Activated T-helper 9 cell treated with anti-CD3 and anti-CD28 coated beads, Interleukin-2, amount 50 U/mL, for 16 hours (primary cell): ENCODE measurements at places on chromosomes 4 and X.

- no peak for DNase-seq
Measured at GRCh38 chrX:122094611-122095010, 1047.2 kb downstream of the GLUD2 start.

DNA sequence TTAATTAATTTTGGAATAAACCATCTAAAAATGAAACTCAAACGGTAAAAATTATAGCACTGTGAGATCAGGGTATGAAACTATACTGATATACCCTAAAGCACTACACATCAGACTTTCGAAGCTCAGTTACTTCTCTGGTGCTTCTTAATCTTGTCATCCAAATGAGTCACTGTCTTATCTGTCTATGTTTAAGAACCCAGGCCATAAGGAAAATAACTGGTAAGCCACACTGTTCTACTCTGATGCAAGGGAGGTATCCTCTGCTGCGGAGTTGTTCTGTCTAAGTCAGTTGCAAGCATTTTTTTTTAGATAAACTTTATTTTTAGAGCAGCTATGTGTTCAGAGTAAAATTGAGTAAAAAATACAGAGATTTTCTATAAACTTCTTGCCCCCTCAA is 830.8 kb upstream of the POU3F4 start:
- DNase-seq, result no peak

GRCh38 chrX:115356369-115356768 is 66.9 kb downstream of the LUZP4 start:
- no peak for DNase-seq

DNA sequence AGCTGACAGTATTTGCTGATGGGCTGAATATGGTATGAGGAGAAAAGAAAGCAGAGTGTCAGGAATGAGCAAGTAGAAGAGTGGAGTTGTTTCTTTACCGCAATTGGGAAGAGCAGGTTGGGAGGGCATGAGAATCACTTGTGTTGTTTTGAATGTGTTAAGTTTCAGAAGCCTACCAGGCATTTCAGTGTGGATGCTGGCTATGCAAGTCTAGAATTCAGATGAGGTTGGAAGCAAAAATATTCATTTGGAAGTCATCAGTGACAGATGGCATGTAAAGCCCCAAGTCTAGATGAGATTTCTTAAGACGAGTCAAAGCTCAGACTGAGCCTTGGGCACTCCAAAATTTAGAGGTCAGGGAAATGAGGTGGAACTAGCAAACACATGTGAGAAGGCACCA is 156.4 kb downstream of the TSPAN5 start:
- no peak for DNase-seq

- no peak for DNase-seq
Measured at GRCh38 chr4:175910700-175911099, 98.6 kb upstream of the GPM6A start.

GRCh38 chr4:127856813-127857447 is 23.8 kb upstream of the PLK4 start:
- DNase-seq, result no peak

DNA sequence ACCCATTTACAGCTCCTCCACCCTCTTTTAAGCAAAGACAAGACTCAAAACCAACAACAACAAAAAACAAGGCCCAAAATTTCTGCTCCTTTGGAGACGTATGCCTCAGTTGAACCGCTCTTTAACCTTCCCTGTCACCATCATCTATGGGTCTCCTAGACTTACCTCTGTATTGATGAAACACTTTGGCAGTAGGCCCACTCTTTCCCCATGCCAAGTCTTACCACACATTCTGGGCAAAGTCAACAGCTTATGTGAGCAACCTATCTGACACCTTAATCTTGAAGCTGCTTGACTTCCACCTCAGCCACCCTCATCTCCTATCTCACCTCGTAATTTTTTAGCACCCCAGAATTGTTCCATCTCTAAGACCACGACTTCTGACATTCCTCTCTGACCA is 99.7 kb upstream of the CXorf66 start:
- DNase-seq, result no peak

GRCh38 chrX:131802836-131803626 is 220.1 kb upstream of the STK26 start:
- peak; percentile 53 for DNase-seq

- DNase-seq, result no peak
Measured at GRCh38 chr4:6125103-6125651, 75.2 kb downstream of the JAKMIP1 start.

DNA sequence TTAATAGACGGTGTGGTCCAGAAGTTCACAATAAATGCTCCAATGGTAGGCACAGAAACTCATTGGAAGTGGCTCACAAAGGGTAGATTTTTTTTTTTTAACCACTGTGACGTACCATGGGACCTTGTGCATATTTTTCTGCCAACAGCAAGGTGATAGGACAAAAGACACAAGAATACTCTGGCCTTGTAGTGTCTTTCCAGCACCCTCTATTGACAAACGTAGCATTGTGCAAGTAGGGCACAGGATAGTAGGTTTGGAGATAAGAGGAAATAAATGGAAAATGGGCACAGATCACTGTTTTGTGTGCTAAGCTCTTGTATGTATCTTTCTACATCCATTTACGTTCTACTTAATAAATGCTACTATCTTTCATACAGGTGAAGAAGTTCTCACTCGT is 2054.9 kb downstream of the PCDH7 start:
- no peak for DNase-seq

- DNase-seq, result no peak
Measured at GRCh38 chr4:73710094-73710493, 30.3 kb upstream of the CXCL8 start.

GRCh38 chr4:151641167-151641566 is 119.6 kb downstream of the GATB start:
- no peak for DNase-seq

GRCh38 chrX:103756736-103757135 is 19.9 kb upstream of the PLP1 start:
- no peak for DNase-seq

DNA sequence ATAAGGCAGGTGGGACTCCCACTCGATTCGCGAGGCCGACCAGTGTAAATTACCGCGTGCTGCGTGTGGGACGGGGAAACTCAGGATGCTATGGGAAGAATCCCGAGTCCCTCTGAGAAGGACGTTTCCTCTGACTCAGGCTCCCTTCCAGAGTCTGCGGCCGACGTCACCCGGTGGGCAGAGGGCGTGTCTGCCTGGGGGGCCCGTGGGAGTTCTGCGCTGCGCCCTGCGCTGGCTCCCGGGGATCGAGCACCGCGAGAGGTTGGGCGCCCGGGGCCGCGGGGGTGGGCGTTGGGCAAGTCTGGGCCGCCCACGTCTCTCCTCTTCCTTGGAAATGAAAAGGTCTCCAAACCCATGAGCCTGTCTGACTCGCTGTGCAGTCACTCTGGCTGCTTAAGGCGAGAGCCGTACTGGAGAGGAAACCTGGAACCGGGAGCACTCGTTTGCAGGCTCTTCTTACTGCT is 568 bp downstream of the NIPAL1 start:
- peak; percentile 47 for DNase-seq

GRCh38 chr4:138981930-138982390 is 33.6 kb upstream of the NOCT start:
- DNase-seq, result no peak

DNA sequence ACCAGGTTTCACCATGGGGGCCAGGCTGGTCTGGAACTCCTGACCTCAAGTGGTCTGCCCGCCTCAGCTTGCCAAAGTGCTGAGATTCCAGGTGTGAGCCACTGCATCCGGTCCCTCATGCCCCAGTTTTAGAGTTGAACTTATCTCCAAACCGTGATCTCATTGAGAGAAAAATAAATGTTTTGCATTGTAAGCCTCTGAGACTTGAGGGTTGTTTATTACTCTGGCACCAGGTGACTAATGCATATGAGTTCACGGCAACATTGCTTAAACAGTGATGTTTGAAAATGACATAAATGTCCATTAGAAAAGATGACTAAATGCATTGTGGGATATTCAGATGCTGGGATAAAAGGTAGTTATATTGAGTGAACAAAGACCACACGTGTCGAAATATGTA is 22.9 kb upstream of the FAT1 start:
- no peak for DNase-seq

DNA sequence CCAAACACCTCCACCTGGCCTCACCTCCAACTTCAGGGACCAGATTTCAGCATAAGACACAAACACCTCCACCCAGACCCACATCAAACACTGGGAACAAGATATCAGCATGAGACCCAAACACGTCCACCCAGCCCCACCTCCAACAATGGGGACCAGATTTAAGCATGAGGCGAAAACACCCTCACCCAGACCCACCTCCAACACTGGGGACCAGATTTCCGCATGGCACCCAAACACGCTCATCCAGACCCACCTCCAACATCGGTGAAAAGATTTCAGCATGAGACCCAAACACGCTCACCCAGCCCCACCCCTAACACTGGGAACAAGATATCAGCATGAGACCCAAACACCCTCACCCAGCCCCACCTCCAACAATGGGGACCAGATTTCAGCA is 210.0 kb downstream of the ASMT start:
- DNase-seq, result no peak

DNA sequence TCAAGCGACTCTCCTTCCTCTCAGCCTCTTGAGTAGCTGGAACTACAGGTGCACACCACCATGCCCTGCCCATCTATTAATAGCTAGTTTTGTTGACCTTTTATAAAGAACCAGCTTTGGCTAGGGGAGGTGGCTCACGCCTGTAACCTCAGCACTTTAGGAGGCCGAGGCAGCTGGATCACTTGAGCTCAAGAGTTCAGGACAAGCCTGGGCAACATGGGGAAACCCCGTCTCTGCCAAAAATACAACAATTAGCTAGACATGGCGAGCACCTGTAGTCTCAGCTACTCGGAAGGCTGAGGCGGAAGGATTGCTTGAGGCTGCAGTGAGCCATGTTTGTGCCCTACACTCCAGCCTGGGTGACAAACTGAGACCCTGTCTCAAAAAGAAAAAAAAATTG is 2.7 kb downstream of the TKTL1 start:
- DNase-seq, result no peak

GRCh38 chr4:140720387-140721304 is 35.5 kb downstream of the TBC1D9 start:
- no peak for DNase-seq

GRCh38 chrX:132333351-132333750 is 114.1 kb upstream of the RAP2C start:
- DNase-seq, result no peak

DNA sequence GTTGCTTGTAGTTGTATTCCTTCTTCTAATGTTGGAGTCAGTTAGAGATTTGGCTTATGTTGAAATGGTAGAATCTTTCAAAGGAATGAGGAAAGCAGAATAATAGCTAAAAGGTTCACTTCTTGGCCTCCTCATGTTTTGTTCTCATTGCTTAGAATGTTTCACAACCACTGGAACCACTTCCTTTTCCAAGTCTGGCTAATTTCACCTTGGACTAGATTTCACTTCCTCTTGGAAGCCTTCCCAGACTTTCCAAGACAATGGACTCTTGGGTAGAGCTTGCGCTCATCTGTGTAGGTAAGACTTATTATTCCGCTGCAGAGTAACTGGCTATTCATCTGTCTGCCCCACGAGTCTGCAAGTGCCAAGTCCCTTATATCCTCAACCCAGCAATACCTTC is 8.3 kb downstream of the SPATA18 start:
- DNase-seq, result no peak

DNA sequence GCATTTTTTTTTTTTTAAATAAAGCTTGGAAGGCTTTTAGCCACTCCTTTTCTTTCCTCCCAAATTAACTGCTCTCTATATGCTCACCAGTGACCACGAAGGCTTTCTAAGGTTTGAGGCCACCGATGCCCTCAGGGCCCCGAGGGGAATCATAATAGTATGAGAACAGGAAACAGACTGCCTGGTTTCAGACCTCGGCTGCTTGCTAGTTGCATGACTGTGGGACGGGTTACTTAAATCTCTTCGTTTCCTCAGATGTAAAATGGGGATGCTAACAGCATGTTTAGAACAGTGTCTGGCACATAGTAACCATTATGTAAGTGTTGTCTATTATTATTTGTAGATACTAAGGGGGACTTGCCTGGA is 3.6 kb downstream of the LINC00632 start:
- no peak for DNase-seq

DNA sequence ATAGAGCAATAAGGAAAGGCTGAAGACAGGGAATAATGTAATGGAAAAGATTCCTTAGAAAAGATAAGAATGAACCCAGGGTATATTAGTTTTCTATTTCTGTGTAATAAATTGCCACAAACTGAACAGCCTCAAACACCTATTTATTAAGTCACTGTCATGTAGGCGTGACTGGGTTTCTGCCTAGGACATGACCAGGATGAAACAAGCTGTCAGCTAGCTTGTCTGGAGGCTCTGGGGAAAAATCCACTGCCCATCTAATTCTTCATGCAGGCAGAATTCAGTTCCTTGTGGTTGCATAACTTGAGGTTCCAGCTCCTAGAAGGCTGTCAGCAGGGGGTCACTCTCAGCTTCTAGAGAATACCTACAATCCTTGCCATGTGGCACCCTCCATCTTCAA is 277.7 kb downstream of the TMA16 start:
- no peak for DNase-seq

GRCh38 chr4:47672696-47673095 is 165.2 kb downstream of the CORIN start:
- DNase-seq, result no peak

DNA sequence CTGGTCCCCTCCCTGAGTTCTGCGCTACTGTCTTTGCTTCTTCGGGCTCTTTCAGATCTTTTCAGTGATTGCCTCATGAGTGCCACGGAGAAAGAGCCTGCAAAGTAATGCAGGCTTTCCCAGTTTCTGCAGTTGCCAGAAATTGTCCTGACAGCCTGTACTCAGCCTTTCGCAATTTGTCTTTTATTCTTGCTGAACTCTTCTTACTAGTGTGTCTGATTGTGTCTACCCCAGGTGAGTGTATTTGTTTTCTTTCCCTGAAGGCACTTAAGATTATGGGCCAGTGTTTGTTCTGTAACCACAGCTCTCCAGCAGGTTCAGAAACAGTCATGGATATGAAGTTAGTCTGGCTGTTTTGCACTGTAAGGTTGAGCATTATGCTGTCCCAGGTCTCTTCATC is 47.1 kb downstream of the FAM193A start:
- DNase-seq, result no peak

- no peak for DNase-seq
Measured at GRCh38 chr4:156378033-156378665, 424.5 kb upstream of the CTSO start.

DNA sequence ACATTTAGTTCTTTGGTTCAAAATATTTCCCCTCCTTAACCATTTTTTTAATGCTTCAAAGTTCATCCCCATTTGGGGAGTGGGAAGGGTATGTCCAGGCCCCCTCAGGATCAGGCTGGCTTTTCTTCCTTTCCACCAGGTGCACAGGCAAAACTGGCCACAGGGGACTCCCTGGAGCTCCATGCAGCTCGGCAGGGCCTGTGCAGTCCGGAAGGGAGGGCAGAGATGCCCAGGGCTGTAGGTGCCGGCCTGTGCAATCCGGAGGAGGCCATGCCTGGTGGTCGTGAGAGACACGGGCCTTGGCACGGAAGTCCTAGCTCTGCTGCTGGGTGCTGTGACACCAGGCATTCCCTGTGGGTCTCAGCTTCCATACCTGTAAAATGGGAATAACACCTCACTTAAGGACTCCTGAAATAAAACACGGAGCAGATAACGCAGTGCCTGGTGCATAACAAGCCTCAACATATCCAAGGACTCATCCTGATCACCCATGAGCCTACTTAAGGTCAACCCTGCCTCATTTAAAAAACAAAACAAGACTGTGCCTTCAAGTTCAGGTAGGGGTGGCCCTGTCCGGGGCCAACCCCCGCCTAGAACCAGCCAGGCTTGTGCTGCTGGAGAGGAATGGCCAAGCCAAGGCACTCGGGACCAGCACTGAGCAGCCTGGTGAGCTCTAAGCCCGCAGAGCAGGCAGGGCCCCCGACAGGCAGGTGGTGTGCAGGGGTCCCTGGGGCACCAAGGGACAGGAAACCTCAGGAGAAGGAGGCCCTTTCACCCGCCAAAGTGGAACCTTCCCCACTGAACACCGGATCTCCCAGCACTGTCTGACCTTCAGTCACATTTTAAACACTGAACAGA is 21.2 kb upstream of the CYP4V2 start:
- DNase-seq, result no peak
